Activated CD4-positive, alpha-beta memory T cell treated with anti-CD3 and anti-CD28 coated beads, Interleukin-2, amount 10 ng/mL, durations not matched to agents 7 days and 5 days (primary cell): ENCODE measurements at places on chromosomes 1 and 21. TPM values are rescaled to one million over a fixed set of nuclear protein-coding genes. Genes with fewer than 3 reads are reported as not detected.

GRCh38 chr1:216765346-216766300 lies 42.4 kb upstream of the ESRRG start:
- no peak for DNase-seq
- no peaks in the 10 kb centered on the region for H3K36me3 ChIP-seq
- H3K4me3 ChIP-seq, result no peak overlapping the region
- H3K4me1 ChIP-seq, result no peaks in the 10 kb centered on the region
- H3K27me3 ChIP-seq, result no peaks in the 10 kb centered on the region
- no peak overlapping the region for H3K27ac ChIP-seq

The GALE gene
- total RNA-seq, result 37.6 TPM

The P3R3URF gene
- not detected for total RNA-seq

GRCh38 chr1:211378844-211379243 lies 52.2 kb downstream of the TRAF5 start:
- no peaks in the 10 kb centered on the region for H3K27me3 ChIP-seq
- peaks cover 62% of the 10 kb centered on the region for H3K4me1 ChIP-seq
- DNase-seq, result no peak
- H3K27ac ChIP-seq, result peak overlapping the region; percentile 1

The ESPN gene
- total RNA-seq, result 0.96 TPM
